ENCODE measurements at places on chromosomes 12 and 14.

DNA sequence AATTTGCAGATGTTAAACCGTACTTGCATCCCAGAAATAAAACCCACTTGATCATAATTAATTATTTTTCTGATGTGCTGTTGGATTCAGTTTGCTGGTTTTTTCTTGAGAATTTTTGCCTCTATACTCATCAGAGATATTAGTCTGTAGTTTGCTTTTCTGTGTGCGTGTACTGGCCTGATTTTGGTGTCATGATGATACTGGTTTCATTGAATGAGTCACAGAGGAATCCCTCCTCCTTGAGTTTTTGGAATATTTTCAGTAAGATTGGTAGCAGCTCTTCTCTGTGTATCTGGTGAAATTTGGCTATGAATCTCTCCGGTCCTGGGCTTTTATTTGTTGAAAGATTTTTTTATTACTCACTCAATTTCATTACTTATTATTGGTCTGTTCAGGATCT, 100.4 kb upstream of the PMCH start:
- DNase-seq: no peak

GRCh38 chr14:102986810-102987579, 64.5 kb downstream of the AMN start:
- peak; percentile 6 for DNase-seq

GRCh38 chr12:124940393-124941169, 26.1 kb upstream of the UBC start:
- DNase-seq: peak; percentile 90

DNA sequence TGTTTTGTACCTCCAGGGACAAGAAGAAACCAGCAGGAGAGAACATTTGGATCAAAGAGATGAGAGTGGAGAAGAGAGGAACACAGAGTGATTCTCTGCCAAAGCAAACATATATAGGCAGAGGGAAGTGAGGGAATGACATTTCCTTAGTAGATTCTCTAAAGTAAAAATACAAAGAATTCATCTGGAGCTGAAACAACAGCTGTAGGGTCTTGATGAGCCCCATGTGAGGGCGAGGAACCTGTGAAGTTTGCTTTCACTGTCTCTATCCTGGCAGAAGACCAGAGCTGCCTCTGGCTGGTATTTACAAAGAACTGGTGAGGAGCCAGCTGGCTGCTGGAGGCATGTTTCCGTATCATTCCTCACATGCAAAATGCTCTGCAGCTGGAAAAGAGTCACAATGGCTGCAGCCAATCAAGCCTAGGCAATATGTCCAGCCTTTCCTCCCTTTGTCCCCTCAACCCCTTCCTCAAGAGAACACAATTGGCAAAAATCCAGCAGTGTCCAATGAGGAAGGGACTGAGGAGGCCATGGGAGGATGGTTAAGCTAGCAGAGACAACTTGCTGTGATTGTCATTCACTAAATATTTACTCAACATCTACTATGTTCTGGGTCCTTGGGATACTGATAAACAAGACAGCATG, 122.5 kb downstream of the PHLDA1 start:
- no peak for DNase-seq

GRCh38 chr12:119019166-119019565, 37.8 kb downstream of the SRRM4 start:
- DNase-seq: no peak

DNA sequence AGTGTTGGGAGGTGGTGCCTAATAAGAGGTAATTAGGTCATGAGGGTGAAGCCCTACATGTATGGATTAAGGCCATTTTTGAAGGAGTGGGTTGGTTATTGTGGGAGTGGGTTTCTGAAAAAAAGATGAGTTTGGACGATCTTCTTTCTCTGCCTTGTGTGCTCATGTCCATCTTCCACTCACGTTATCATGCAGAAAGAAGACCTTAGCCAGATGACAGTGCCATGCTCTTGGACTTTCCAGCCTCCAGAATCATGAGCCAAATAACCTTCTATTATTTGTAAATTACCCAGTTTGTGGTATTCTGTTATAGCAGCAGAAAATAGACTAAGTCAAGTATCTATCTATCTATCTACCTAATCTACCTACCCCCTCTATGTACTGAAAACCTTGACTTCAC, 71.9 kb downstream of the SDR9C7 start:
- DNase-seq: no peak

GRCh38 chr12:119448611-119449131, 114.1 kb downstream of the CCDC60 start:
- DNase-seq: no peak

- DNase-seq: no peak
These were observed 360.8 kb downstream of the AEBP2 start for GRCh38 chr12:19799895-19800602.

- DNase-seq: no peak
These were observed 564.8 kb downstream of the MED13L start for GRCh38 chr12:115712676-115713075.

- DNase-seq: no peak
These were observed 109.2 kb upstream of the FUT8 start for GRCh38 chr14:65303190-65303898.

GRCh38 chr14:76201162-76201561, 49.4 kb downstream of the GPATCH2L start:
- DNase-seq: no peak

DNA sequence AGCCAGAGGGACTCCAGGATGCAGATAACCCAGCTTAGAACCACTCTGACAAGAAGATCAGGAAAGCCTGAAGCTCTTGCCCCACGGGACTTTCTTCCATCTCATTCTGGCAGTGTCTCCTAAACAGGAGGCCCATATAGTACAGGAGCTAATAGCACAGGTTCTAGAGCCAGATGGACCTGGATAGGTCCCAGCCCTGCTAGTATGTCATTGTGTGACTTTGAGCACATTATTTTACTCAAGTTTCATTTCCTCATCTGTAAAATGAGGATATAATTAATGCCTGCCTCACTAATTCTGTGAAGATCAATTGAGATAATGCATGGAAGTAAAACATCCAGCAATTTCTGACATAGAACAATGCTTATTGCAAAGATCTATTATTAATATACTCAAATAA, 66.5 kb upstream of the GZMB start:
- no peak for DNase-seq

DNA sequence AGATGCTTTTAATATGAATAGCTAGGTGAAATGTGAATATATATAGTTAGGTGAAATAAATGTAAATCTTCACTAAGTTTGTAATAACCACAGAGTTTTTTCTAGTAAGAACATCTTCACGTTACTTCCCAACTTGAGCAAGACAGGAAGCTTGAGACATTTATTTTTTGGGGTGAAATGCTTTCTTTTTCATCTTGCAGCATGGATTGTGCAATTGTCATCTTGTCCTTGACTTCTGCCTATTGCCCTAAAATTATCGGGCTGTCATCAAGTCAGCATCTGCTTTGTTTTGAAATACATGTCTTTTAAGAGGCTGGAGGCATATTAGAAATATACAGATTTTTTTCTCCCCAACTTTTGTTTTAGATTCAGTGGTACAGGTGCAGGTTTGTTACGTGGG, 433.9 kb downstream of the PCNX1 start:
- no peak for DNase-seq

DNA sequence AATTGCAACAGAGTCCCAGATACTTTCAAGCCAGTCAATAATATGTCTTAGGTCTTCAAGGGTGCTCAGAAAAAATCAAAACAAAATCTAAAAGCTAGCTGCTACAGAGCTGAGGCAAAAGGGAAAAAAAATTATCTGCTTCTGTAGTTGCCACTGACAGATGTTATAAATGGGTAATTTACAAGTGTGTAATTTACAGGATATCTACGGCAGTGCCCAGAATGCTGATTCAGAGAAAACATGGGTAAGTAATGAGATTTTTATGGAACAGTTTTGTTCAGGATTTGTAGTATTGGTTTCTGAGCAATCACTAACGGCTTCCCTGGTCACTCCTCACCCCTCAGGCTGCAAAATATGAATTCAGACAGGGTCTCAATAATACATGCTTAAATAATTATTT, 234.1 kb downstream of the GALC start:
- no peak for DNase-seq

- no peak for DNase-seq
These were observed 231.6 kb downstream of the RAD51B start for GRCh38 chr14:68051146-68051545.

- no peak for DNase-seq
These were observed 7.7 kb upstream of the SERPINA6 start for GRCh38 chr14:94330857-94331256.

GRCh38 chr12:104050436-104050835, 449 bp upstream of the GLT8D2 start:
- DNase-seq: no peak

GRCh38 chr14:70027785-70028428, 148.7 kb downstream of the SMOC1 start:
- DNase-seq: peak; percentile 25

DNA sequence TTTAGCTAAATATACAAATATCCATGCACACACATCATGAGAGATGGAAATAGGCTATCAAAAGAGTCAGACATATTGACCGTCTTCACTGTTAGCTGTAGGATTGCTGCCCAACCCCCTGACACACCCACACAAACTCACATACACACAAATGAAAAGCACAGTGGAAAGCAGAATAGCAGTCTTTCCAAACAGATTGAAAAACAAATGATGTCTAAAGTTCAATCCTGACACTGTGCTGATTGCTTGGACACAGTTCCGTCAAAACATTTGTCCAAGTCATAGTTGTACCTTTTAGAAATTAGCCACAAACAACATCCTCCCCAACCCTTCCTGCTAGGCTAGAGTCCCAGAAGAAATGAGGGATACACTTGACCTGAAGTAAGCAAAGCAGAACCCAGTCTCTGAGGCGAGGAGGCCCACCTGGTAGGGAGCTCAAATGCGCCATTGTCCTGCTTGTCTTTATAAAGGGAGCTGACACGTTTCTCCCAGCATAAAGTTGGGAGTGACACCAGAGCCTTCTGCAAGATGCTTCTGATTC, at the start of gene PRH2:
TSS of gene PRH2 (plus strand) at position 491 of the 541 bp plus-strand sequence. CDS start at position 529, 38 bp downstream.
- no peak for DNase-seq

DNA sequence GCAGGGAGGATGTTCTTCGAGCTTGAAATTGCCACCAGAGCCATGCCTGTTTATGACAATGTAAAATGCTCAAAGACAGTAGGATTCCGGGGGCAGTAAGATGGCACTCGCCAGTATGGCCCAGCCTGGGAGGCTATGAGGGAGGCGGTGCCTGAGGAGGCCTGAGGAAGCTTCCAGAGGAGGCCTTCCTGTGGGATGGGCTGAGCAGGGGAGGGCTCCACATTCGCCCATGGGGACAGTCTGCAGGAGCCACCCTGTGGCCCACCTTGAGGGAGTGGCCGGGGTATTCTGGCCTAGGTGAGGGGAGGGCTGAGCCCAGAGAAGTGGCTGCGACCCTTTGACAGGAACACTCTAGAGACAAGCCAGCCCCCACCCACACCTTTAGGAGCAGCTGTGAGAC, 50.7 kb downstream of the IQSEC3 start:
- no peak for DNase-seq

DNA sequence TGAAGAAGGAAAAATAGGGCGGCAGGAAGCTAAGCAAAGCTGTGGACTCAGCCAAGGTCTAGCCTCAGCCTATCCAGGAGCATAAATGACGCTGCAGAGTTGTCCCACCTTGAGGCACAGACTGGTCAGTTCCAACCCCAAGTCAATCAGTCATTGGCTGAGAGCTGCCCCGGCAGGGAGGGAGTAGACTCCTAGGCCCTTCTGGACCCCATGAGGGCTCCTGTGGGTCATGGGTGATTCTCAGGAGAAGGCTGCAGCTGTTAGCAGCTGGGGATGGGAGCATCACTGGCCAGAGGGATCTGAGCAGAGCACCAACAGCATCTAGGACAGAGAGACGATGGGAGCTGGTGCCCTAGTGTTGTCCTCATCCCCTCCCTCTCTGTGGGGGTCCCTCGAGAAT, 51.8 kb upstream of the ESRRB start:
- no peak for DNase-seq

DNA sequence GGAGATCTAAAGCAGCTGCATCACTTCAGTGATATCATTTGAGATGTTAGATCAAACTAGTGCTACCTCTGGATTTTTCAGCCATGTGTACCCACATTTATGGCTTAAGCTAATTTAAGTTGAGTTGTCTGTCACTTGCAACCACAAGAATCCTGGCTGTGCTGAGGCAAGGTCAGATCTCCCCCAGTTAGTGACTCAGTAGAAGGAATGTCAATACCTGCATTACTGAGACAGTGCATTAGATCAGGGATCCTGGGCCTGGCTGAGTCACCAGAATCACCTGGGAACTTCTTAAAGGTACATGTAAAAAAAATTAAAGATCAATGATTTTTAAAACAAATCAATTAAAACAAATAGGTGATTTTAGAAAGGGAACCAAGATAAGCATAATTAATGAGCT, 84.6 kb upstream of the GRIN2B start:
- no peak for DNase-seq

DNA sequence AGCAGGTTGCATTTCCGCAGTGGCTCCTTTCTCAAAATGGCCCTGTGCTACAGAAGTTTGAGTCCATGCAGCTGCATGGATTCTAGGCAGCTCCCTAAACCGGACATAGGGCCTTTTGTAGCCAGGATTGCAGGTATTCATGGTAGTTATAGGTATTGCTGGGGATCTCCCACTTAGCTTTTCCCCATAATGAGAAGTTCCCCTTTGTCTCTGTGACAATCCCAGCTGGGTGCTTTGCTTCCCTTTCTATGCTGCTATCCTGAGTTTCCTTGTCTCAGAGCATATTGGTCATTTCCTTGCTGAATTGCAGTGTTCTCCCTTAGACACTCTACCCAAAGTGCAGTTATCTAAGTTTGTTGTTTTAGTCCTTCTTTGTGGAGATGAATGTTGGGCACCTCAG, 120.9 kb upstream of the MIS18BP1 start:
- no peak for DNase-seq

DNA sequence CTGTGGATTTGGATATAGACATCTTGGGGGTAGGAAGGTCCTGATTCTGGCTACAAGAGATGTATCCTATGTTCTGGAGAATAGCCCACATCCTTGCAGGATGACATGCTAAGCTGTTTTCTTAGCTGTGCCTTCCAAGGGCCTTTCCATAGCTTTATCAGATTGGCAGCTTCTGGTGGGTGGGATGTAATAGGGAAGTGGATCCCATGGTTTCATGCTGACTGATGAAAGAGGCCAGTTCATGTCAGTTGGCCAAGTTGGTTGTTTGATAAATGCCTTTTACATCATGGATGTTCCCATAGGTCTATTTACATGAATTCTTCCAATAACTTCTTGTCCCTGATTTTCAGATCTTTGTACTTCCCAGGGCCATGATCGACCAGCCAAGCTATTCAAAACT, 169.1 kb upstream of the RMST start:
- no peak for DNase-seq

- DNase-seq: no peak
These were observed 112.4 kb downstream of the BCL11B start for GRCh38 chr14:99159341-99160340.
